ENCODE measurements at places on chromosomes 1 and 21. TPM values are rescaled to one million over a fixed set of nuclear protein-coding genes. Genes with fewer than 3 reads are reported as not detected.

Gene PRUNE1
- 26.6 TPM for total RNA-seq

Gene HTR6
- not detected for total RNA-seq

Gene MLLT11
- 15.0 TPM for total RNA-seq

Gene OR2T5
- not detected for total RNA-seq

Gene KRTAP19-3
- not detected for total RNA-seq

Gene CYP4Z1
- total RNA-seq: not detected

Gene CELA2B
- total RNA-seq: not detected

Gene KAZN
- total RNA-seq: 15.6 TPM

Gene GRHL3
- total RNA-seq: 1.7 TPM

Gene SLAMF7
- 1.7 TPM for total RNA-seq

Gene IL10RB
- total RNA-seq: 23.1 TPM

Gene ERICH3
- not detected for total RNA-seq

- DNase-seq: no peak
Measured at GRCh38 chr1:202152399-202152798, 7.9 kb upstream of the ARL8A start.

GRCh38 chr1:41812051-41812450, 106.7 kb downstream of the HIVEP3 start:
- peak; percentile 73 for DNase-seq

GRCh38 chr1:145868232-145868631, 9.4 kb upstream of the PIAS3 start:
- no peak for DNase-seq

DNA sequence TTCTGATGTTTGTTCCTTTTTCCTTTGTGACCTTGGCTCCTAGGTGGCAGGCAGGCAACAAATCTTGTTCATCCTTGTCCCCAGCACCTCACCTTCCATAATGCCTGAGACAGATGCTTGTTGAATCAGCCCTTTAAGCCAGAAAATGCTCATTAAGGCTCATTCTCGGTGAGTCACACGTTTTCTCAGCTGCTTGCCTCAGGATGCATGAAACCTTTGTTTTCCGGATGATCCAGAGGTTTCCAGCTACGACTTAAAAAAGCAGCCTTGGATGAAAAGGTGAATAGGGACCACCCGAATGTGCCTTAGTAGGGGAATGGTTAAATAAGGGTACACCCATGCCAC, 4.6 kb upstream of the ATP13A2 start:
- DNase-seq: no peak

GRCh38 chr1:14487671-14488070, 110.8 kb upstream of the KAZN start:
- no peak for DNase-seq

- DNase-seq: no peak
Measured at GRCh38 chr1:177629526-177629925, 340.3 kb downstream of the SEC16B start.

DNA sequence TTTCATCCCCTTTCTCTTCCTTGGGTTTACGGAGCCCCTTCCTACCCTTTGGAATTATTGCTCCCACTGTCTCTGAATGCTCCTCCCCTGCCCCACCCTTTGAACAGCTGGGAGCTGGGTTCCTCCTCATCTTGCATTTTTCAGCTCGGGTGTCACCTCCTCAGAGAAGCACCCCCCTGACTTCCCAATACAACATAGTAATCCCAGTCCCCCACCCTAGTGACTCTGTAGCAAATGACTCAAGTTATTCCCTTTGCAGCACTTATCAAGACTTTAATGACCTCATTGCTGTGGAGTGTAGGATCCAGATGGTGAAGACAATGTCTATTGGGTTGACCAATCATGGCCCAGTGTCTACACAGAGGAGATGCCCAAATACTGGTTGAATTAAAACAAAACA, 8.9 kb upstream of the VWA5B1 start:
- DNase-seq: peak; percentile 56

DNA sequence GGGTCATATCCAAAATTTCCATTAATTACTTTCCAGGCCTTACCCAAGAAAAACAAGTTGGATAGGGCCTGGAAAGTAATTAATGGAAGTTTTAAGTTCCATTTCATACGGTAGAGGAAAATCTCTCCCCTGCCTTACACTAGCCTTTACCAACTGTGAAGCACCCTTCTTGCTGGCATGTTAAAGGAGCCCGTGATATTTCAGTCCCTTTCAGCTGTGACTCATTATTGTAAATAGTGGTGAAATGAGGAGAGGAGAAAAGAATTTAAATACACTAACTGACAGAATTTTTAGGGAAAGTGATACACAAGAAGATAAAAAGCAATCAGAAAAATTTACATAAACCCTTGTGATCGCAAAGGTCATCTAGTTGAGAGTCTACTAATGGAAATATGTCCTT, 20.3 kb upstream of the KAZN start:
- DNase-seq: no peak

GRCh38 chr21:17590430-17590829, 22.3 kb downstream of the BTG3 start:
- no peak for DNase-seq

DNA sequence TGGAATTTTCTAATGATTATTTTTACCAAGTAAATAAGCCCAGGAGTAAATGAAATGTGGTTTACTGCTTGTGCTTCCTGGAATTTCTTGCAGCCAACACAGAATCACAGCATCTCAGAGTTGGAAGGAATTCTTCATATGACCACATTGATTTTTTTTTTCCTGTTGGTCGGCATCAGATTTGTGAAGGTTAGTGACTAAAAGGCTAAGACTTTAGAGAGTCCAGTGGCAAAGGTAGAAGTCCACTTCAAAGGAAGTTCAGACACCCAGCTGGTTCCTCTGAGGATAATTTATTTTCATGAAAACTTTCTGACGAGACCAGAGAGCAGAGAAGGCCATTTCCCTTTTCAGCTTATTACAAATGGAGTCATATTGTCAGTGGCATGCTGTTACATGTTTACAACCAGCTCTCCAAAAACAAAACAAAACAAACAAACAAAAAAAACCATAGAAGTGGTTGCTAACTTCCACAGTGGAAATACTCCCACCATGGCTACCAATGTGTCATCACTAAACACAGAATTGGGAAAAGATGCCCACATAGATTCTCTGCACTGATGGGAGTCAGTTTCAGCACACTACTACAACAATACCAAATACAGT, 77.2 kb upstream of the CDC42BPA start:
- no peak for DNase-seq

GRCh38 chr1:98402860-98403259, 258.7 kb upstream of the SNX7 start:
- DNase-seq: no peak

DNA sequence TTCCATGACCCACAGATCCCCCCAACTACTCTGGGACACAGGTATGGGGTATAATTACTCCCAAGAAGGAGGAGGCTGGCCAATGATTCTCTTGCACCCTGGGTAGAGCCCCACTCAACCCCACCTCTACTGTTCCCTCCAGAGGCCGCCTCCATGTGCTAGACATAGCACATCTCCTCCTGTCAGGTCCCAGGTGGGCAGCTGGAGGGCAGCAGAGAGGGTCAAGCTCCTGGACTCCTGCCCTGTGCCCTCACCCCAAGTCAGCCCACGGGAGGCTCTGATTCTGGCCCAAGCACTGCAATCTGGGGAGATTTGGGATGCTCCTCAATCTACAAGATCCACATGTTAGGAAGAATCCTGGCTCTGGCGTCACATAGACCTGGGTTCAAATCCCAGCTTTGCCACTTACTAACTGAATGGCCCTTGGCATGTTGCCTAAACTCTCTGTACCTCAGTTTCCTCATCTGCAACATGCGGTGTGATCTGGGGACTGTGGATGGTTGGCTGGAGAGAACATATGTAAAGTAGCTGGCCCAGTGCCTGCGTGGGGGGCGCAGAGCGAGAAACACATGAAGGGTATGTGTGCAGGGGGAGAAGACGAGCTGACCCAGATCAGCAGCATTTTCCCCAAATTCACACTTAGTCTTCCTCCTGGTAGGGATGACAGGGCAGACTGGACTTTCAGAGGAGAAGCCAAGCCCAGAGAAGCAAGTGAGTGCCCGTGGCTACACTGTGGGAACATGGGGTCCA, 23.2 kb downstream of the TNNT2 start:
- no peak for DNase-seq

- DNase-seq: no peak
Measured at GRCh38 chr21:31455506-31455905, 111.4 kb upstream of the TIAM1 start.

- DNase-seq: no peak
Measured at GRCh38 chr1:62589321-62589720, 8.0 kb upstream of the ANGPTL3 start.

GRCh38 chr1:8338526-8339202, 20.8 kb downstream of the SLC45A1 start:
- DNase-seq: no peak

GRCh38 chr1:94316836-94317789, 79.7 kb upstream of the ARHGAP29 start:
- no peak for DNase-seq

DNA sequence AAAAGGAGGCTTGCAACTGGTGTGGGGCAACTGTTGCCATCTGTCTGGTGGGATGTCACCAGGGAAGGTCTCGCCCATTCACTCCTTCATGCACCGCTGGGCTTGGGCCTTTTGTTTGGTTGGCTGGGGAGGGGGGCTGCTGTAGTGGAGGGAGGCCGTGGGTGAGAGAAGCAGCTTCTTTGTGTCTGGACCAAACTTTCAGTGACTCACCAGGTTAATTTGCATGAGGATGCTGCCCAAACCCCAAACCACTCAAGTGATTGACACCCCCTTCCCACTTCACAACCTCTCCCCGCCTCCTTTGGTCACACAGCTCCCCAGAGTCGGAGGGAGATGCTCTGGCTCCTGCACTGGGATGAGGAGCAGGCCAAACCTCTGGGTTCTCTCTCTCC, 19.7 kb downstream of the BTG2 start:
- DNase-seq: no peak

- DNase-seq: no peak
Measured at GRCh38 chr1:171799166-171799565, 17.7 kb downstream of the METTL13 start.

DNA sequence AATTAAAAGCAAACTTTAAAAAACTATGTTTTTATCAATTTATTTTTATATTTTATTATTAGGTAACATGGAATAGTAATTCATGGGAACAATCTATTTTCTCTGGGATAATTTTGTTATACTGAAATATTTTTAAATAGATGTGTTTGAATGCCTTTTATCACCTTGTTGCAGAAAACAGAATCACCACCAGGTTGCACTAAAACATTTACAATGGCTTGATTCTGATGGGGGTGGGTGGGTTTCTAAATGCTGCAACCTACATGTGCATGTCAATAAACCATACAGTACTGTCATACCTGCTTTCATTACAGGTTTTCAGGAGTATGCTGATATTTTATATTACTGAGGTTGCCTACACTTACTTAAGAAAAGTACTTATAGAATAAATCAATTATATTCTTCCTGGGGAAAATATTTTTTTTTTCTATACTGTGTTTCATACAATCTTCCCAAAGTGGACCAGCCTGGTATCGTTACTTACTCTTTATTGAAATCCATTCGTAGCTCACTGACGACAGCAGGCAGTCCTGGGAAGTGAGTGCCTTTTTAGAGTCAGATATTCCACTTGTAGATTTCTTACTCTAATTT, 132.8 kb downstream of the PTPRC start:
- no peak for DNase-seq

DNA sequence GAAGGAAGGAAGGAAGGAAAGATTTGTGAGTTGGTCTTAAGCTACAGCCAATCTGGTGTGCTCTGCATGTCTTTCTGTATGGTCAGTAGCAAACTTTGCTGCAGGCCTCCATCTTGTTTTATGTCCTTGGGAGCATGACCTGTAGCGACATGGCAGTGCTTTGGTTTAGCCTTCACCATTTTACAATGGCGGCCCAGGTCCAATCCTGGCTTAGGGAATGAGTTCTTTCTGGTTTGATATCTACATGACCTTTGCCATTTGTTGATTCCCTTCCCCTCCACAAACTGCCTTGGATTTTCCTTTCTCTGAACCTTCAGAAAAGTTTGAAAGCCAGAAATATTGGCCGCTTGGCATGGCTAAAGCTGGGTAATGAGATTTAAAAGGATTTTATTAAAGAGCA, 30.5 kb upstream of the TSPEAR start:
- no peak for DNase-seq

- no peak for DNase-seq
Measured at GRCh38 chr1:14500041-14500440, 98.4 kb upstream of the KAZN start.

GRCh38 chr1:212291505-212292134, 6.4 kb downstream of the PPP2R5A start:
- no peak for DNase-seq

DNA sequence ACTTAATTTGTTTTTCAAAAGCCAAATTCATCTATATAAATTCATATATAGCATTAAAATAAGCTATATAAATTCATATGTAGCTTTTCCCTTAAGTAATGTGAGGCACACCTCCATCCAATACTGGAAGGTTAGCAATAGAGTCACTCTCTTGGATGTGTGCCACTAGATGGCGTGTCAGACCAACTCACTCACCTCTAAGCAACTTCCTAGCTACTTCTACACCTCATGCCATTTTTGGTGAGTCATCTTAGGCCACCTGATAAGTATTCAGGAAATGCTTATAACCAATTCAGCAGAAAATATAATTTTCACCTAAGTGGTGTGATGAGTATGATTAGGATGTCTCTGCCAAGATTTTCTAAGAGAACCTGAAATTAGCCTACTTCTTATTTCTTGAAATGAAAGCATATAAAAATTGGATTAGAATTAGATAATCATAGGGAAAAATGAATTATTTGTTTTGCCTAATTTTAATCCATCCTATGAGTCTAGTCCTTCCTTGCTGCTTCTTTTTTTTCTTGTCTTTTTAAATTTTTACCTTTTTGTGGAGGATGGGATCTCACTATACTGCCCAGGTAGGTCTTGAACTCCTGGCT, 34.4 kb upstream of the TADA1 start:
- peak; percentile 69 for DNase-seq

DNA sequence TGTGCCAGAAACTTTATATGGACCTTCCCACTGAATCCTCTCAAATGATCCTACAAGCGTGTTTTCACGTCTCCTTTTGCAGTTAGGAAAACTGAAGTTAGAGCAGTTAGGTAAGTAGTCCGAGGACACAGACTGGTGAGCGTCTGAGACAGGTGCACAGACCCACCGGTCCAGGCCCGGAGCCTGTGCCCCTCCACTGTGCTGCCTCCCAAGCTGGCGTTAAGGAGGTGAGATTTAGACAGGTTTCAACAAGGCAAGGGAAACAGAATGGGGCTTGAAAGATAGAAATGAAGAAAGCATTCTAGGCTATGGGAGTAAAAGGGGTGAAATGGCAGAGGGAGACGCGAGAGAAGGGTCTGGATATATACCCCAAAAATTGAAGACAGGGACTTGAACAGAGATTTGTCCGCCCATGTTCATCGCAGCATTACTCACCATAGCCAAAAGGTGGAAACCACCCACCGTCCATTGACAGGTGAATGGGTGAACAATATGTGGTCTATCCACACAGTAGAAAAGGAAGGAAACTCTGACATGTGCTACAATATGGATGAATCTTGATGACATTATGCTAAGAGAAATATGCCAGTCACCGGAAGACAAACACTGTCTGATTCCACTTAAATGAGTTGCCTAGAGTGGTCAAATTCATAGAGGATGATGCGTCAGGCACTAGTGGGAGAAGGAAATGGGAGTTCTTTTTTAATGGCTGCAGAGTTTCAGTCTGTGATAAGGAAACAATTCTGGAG, 15.7 kb upstream of the PKP1 start:
- DNase-seq: no peak

GRCh38 chr1:203772836-203773235, 7.9 kb downstream of the LAX1 start:
- DNase-seq: no peak

GRCh38 chr1:11031624-11032262, 15.3 kb downstream of the MASP2 start:
- DNase-seq: no peak
